Non-pigmented ciliary epithelial cell (primary cell): ENCODE measurements at places on chromosomes 7 and 10.

DNA sequence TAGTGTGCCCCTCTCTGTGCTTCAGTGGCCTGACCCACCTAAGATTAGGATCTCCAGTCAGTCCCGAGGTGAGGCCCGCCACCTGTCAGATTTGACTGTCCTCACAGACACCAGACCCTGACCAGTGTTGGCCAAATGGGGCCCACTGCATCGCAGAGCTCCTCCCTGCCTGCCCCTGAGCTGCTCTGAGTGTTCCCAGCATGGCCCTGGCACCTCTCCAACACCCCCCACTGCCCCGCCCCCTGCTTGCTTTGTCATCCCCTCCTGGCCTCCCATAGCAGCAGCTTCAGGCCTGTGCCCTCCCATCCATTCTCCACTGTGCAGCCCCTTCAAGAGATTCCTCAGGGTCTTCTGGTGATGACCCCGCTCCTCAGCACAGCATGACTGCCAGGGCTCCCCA is 67.6 kb downstream of the C10orf120 start:
- no peak for DNase-seq

DNA sequence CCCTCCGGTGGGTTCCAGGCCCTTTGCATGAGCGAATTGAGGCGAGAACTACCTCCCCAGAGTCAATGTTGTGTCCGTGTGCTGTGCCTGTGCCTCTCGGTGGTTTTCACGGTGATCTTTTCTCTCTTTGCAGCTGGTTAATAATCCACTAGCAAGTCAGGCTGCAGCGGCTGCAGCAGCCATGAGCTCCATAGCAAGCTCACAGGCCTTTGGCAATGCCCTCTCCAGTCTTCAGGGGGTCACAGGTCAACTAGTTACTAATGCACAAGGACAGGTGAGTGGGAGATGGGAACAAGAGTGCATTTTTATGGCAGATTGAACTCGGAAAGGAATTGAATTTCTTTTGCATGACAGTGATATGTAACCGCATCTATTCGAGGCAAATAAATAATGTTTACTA is 159.7 kb upstream of the YAE1 start:
- no peak for DNase-seq

GRCh38 chr10:122085423-122085911 is 96.5 kb downstream of the TACC2 start:
- DNase-seq, result no peak

DNA sequence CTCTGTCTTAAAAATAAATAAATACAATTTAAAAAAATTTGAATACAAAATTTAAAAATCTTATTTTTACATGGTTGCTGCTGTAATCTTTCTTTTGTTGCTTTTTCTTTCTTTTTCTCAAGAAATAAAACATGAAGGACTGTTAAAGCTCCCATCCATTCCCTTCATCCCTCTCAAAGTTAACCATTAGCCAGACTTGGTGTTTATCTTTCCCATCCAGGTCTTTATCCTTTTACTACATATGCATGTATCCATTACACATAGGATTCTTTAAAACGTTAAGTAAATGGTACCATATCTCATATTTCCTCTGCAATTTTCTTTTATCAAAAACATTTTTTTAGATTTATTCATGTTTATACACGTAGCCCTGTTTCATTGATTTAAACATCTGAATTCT is 70.1 kb downstream of the CREB3L2 start:
- no peak for DNase-seq

DNA sequence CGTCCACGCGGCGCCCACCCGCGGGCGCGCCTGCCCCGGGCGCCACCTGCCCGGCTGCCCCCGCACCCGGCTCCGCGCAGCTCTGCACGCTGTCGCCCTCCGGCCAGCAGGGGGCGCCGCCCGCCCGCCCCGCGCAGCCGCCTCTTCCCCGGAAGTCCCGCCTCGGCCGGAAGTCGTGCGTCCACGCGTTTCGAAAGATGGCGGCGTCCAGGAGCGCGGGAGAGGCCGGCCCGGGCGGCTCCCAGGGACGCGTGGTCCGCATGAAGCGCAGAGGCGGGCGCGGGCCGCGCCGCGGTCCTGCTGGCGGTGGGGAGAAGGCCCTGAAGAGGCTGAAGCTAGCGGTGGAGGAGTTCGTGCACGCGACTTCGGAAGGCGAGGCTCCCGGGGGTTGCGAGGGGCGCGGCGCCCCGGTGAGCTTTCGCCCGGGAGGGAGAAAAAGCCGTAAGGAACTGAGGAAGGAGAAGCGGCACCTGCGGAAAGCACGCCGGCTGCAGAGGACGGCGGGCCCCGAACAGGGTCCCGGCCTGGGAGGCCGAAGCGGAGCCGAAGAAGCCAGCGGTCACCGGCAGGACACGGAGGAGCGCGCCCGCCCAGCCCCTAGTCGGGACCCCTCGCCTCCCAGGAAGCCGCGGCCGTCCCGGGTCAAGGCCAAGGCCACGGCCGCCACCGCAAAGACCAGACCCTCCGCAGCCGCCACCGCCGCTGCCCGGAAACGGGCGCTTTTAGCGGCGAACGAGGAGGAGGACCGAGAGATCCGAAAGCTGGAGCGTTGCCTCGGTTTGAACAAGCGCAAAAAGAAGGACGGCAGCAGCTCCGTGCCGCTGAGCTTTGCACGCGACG is at the start of gene NOM1:
NOM1 (plus strand) TSS at position 172 of the 840 bp plus-strand sequence; CDS start at position 198, 26 bp downstream.
- DNase-seq, result no peak

DNA sequence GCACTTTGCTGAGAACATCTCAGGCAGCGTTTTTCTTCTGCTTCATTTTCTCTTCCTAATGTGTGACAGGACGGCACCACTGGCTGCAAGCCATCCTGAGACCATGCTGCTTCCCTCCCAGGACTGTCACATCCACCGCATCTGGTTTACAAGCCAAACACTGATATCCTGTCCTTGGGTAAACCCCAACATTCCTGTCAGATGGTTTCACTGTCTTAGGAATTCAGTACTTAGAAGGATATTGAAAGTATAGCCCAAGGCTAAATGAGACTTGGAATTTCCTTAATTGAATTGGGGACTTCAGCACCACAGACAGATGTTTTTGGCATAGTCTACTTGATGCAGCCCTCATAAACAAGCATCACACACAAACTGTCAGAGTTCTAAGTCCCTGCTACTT is 74.2 kb upstream of the PLXNA4 start:
- peak; percentile 68 for DNase-seq

DNA sequence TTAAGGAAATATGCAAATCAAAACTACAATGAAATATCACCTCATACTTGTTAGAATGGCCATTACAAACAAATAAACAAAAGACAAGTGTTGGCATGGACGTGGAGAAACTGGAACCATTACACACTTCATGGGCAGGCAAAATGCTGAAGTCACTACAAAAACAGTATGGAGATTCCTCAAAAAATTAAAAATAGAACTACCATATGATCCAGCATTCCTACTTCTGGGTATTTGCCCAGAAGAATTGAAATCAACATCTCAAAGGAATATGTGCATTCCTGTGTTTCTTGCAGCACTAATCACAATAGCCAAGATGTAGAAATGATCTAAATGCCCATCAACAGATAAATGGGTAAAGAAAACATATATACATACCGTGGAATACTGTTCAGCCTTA is 83.6 kb downstream of the NRCAM start:
- DNase-seq, result no peak

GRCh38 chr10:26112532-26112931 is 104.0 kb upstream of the GAD2 start:
- no peak for DNase-seq

GRCh38 chr7:20828947-20829346 is 42.3 kb upstream of the SP8 start:
- DNase-seq, result no peak

- no peak for DNase-seq
These were observed 4.7 kb downstream of the NPTX2 start for GRCh38 chr7:98621573-98622482.

- DNase-seq, result no peak
These were observed 452.6 kb upstream of the ZMIZ1 start for GRCh38 chr10:78616125-78616695.

DNA sequence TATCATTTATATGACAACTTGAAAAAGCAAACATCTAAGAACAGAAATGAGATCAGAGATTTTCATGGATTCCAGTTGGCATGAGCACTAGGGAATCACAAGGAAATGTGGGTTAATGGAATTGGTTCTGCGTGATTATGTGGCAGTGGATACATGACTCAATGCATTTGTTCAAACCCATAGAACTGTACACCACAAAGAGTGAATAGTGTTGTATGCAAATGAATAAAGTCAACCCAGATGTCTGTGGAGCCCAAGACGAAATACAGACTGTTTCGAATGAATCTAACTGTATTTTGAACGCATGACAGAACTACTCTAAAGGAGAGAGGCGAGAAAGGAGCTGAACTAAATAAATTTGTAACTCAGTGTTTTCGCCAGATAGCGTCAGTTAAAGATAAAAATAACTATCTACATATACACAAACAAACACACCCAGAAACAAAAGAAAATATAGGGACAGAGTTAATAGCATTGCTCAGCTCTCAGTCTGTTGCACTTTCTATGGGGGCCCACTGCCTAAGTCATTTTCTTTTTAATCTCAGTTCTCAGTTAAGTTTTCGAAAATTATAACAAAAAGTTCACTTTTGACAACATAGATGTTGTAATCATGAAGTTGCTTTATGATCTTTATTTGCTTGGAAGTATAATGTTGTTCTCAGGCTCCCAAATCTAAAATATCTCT is 636.7 kb upstream of the SEMA3D start:
- no peak for DNase-seq

GRCh38 chr7:150382123-150382843 is 3.2 kb downstream of the ZNF775 start:
- DNase-seq, result no peak

- DNase-seq, result no peak
These were observed 20.7 kb downstream of the ADRB1 start for GRCh38 chr10:114064151-114065048.

DNA sequence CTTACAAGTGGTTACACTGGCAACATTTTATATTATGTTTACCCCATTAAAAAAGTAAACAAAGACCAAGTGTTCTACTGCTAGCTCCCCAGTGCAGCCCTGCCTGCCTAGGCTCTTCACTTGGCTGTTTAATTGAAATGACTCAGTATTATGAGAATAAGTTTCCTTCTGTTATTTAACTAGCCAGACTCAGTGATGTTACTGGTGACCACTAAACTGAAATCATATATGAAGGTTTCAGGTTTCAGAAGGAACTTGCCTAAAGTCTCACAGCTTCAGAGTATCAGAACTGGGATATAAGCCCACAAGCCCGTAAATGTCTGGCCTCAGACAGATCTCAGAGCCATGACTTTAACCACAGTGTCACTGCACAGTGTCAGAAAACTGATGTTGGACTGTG is 66.8 kb upstream of the EXOC4 start:
- no peak for DNase-seq

DNA sequence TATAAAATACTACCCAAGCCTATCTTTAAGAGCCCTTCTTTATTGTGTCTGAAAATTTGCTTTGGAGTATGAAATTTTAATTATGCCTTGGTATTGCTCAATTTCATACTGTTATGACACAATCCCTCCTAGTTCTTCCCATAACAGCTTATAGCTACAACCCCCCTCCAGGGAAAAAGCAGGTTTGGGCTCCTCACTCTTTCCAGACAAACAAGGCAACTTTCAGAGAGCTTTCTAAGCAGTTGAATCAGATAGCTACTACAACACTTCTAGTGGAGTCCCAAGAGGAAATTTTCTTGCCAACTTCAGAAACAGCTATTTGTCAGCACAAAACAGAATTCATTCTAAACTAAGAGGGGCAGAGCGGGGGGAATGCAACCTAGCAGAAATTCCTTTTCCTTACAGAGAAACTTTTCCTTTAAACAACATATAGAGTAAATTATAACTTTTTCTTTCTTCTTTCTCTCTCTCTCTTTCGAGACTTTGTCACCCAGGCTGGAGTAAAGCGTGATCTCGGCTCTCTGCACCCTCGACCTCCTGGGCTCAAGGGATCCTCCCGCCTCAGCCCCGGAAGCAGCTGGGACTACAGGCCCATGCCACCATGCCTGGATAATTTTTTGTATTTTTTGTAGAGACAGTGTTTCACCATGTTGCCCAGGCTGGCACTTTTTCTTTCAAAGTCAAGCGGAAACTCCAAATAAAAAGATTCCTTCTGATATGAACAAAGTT is 26.0 kb upstream of the JMJD1C start:
- DNase-seq, result peak; percentile 30

GRCh38 chr7:17770710-17771375 is 169.5 kb downstream of the SNX13 start:
- DNase-seq, result no peak
